ENCODE measurements at places on chromosomes 11 and 22.

DNA sequence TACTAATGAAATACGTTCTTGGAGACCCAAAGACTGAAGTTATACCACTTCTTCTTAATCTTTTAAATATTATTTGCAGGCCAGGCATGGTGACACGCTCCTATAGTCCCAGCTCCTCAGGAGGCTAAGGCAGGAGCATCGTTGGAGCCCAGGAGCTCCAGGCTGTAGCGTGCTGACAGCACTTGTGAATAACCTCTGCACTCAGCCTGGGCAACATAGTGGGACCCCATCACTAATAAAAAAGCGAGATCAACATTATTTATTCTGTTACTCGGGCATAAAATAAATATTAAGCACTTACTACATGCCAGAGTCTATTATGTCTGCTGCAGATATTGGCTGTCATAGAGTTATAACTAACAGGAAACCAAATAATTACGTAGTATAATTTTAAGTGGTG lies 720 bp upstream of the MED17 start:
- no peak for DNase-seq

DNA sequence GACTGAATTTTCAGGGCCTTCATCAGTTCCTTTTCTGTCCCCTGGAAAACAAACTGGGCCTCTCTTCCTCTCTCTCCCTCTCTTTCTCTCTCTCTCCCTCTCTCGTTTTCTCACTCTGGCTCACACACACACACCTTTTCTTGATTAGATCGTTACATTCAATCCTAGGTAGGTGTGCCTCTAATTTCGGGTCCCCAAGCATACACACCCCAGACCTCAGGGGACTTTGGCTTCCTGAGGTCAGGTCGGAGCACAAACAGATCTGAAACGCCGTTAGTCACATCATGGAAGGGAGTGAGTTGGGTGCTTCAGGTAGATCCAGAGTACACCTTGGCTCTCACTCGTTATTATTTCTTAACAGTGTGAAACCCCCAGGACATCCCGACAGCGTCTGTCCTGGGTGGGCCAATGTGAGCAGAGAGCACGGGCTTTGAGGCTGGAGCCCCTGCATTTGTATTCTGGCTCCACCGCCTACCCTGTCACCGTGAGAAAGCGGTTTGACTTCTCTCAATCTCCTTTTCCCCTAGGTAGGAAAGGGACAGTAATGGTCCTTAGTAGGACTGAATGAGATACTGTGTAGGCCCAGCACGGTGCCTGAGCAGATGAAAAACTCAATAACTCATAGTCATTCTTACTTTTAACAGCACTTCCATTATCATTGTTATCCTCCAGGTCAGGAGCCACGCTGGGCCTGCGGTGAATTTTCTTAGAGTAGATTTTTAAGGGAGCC lies 37.3 kb upstream of the POU2AF1 start:
- no peak for DNase-seq

GRCh38 chr11:37450613-37451012 lies 852.6 kb upstream of the RAG2 start:
- no peak for DNase-seq

GRCh38 chr11:35307221-35307621 lies 112.1 kb downstream of the SLC1A2 start:
- no peak for DNase-seq

DNA sequence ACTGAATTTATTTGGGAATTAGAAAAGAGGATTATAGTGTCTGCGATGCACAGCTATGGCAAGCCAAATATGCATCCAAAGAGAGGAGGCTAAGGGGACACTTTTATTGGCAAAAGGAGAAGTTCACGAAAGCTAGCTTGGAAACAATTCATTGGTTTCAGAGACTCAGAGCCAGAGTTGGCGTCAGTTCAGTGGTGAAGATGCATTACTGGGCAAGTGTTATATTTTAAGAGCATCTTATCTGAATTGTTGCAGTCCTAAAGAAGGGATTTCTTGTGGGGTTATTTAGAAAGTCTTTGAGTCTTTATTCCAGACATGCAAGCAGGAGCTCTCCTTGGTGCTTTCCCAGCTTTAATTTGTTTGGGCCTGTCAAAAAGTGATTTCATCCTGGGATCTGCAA lies 15.0 kb downstream of the CLDN5 start:
- DNase-seq = no peak

DNA sequence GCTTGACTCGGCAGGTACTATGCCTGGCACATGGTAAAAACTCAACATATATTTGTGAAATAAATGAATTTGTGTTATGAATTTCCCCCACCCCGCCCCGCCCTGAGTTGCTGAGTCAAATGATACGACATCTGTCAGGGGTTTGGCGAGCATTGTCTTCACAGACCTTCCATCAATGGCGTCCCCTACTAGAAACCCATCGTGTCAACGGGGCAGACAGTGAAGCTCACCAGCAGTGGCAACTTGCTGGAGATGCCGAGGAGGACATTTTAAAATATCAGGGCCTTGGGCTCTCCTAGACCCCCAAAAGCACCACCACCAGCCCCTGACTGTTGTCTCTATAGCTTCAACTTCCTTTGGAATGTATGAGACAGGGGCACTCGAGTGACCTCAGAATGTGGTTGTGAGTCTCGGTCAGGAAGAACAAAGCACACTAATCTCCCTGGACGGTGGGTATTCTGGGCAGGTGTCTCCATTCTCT lies 761 bp upstream of the NXF1 start:
- no peak for DNase-seq

DNA sequence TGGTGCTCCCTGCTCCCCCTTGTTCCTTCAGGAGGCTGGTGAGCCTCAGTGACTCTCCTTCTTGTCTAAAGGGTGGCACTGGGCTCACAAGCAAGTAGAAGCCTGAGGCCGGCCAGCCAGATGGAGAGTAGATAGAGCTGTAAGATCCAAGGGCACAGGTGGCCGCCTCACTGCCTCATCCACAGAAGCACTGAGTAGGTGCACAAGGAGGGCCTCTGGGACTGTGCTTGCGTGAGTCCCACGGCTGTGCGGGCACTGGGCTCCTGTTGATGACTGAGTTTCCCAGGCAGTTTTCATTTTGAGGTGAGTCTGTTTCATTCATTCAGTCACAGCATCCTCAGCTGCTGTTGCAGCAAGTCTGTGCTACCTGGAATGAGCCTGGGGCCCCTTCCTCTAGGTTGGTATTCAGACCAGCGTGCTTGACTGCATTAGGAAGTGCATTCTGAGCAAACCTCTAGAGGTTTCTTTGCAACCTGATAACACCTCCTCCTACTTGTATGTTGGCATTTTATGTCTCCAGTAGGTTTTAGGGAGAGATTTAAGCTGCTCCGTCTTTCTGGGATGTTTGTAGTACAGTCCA lies 184.0 kb downstream of the TBC1D22A start:
- DNase-seq = no peak

- DNase-seq = no peak
Measured at GRCh38 chr11:133981156-133981555, 24.4 kb upstream of the IGSF9B start.

DNA sequence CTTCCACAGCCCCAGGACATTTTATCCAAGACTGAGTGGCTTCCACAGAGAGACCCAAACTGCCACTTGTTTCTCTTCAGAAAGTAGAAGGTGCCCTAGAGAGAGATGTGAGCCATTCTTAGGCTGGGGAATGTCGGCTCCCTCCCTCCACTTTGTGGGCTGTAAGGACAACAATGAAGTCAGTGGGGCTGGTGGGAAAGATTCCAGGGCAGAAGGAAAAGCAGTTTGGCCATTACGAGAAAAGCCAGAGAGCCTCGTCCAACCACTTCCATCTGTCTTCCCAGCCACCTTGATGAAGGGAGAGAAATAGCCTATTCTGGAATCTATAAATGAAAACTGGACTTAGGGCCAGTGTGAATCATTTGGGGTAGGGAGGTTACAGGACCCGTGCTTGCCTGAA lies 382.5 kb downstream of the NXPE2 start:
- no peak for DNase-seq

DNA sequence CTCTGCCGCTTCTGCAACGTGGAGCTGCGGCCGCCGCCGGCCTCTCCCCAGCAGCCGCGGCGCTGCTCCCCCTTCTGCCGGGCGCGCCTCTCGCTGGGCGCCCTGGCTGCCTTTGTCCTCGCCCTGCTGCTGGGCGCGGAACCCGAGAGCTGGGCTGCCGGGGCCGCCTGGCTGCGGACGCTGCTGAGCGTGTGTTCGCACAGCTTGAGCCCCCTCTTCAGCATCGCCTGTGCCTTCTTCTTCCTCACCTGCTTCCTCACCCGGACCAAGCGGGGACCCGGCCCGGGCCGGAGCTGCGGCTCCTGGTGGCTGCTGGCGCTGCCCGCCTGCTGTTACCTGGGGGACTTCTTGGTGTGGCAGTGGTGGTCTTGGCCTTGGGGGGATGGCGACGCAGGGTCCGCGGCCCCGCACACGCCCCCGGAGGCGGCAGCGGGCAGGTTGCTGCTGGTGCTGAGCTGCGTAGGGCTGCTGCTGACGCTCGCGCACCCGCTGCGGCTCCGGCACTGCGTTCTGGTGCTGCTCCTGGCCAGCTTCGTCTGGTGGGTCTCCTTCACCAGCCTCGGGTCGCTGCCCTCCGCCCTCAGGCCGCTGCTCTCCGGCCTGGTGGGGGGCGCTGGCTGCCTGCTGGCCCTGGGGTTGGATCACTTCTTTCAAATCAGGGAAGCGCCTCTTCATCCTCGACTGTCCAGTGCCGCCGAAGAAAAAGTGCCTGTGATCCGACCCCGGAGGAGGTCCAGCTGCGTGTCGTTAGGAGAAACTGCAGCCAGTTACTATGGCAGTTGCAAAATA lies 816 bp downstream of the PDE3B start:
- DNase-seq = no peak

GRCh38 chr11:132992838-132993631 lies 539.3 kb downstream of the OPCML start:
- DNase-seq = no peak

- DNase-seq = no peak
Measured at GRCh38 chr11:21492931-21493330, 700.0 kb upstream of the ANO5 start.

GRCh38 chr11:123880912-123881311 lies 4.6 kb downstream of the TMEM225 start:
- no peak for DNase-seq

DNA sequence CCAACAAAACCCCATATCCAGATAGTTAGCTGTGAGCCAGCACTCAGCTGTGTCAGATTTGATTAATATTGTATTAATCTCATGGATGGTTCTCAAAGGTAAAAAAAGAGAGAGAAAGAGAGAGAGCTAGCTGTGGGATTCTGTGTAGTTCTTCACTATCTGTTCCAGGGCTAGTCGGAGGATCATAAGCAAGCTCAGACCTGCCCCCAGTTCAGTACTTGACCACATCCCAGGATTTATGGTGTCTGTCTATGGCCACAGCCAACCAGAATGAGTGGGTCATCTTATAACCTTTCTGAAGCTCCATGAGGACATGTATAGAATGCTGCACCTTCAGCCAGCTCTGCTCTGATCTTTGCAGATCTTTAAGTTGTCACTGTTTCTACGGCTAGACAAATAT lies 13.5 kb upstream of the B3GNT6 start:
- no peak for DNase-seq

DNA sequence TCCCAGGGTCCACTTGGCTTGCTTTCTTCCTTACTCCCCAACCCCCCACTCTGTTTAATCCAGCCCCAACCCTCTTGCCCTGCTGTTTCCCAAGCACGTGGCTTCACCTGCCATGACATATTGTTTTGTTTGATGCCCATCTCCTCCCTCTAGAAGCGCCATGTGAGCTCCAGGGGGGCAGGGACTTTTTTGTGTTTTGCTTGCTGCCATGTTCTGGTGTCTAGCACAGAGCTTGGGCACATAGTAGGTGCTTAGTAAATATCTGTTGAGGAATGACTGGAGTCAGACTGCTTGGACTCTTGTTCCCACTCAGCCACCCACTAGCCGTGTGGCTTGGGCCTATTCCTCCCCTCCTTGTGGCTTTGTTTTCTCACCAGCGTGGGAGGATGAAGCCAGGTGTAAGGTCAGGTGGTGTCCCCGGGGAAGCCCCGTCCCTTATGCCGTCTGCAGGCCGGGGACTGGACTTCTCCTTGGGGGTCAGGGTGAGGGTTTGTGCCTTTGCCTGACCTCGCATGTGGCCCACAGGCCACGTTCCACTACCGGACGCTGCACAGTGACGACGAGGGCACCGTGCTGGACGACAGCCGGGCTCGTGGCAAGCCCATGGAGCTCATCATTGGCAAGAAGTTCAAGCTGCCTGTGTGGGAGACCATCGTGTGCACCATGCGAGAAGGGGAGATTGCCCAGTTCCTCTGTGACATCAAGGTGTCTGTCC lies 3.8 kb downstream of the AIP start:
- DNase-seq = no peak

- DNase-seq = no peak
Measured at GRCh38 chr11:119254239-119254638, 48.1 kb downstream of the CBL start.

GRCh38 chr11:74948546-74948897 lies 369 bp downstream of the XRRA1 start:
- no peak for DNase-seq

- no peak for DNase-seq
Measured at GRCh38 chr11:122663056-122663740, 7.7 kb downstream of the UBASH3B start.

DNA sequence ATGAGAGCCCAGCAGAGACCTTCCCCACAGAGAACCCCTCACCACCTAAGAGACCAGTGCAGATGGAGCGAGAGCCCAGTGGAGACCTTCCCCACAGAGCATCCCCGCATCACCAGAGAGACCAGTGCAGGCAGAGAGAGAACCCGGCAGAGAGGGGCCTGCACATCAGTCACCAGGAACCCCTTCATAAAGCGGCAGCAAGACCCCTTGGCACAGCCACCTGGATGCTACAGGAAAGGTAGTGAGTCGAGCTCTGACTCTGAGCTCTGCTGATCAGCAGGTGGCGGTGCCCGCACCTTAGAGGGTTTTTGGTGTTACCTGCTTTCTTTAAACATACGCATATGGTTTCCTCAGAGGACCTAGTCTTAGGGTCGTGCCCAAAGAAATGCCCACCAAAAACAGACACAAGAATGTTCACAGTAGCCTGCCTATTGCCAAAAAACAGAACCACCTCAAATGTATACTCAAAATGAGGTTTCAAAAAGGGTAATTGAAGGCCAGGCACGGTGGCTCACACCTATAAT lies 678.7 kb downstream of the BRD1 start:
- DNase-seq = no peak

GRCh38 chr11:86741484-86741835 lies 58.9 kb upstream of the PRSS23 start:
- DNase-seq = no peak

GRCh38 chr11:33178443-33179180 lies 17.3 kb upstream of the CSTF3 start:
- DNase-seq = no peak

- DNase-seq = no peak
Measured at GRCh38 chr22:25900880-25901279, 158.9 kb downstream of the MYO18B start.
